ENCODE measurements at places on chromosomes 4 and X.

- no peaks in the 10 kb centered on the region for H3K36me3 ChIP-seq
- H3K27ac ChIP-seq = no peak overlapping the region
- no peaks in the 10 kb centered on the region for H3K4me1 ChIP-seq
- DNase-seq = no peak
- H3K4me3 ChIP-seq = no peak overlapping the region
Measured at GRCh38 chrX:63363788-63364187, 12.7 kb upstream of the SPIN4 start.

DNA sequence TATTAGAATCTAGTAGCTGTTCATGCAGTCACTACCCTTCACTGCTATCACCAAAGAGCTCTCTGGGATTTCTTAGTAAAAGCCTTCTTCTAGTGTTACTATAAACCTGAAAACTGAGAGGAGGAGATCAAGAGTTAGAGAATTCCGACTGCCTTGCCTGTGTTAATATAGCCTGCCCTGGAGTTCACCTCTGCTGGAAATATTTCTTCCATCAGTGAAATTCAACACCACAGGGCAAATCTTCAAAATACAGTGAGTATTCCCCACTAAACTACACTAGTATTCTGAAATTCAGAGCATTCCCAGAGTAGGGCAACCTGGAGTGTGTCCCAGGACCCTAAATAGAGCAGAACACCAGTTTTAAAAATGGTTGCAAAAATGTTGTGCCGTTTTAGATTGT lies 301.1 kb downstream of the ARHGAP24 start:
- H3K4me1 ChIP-seq = peaks cover 28% of the 10 kb centered on the region
- no peaks in the 10 kb centered on the region for H3K27me3 ChIP-seq
- H3K4me3 ChIP-seq = no peak overlapping the region
- DNase-seq = no peak
- H3K27ac ChIP-seq = no peak overlapping the region

DNA sequence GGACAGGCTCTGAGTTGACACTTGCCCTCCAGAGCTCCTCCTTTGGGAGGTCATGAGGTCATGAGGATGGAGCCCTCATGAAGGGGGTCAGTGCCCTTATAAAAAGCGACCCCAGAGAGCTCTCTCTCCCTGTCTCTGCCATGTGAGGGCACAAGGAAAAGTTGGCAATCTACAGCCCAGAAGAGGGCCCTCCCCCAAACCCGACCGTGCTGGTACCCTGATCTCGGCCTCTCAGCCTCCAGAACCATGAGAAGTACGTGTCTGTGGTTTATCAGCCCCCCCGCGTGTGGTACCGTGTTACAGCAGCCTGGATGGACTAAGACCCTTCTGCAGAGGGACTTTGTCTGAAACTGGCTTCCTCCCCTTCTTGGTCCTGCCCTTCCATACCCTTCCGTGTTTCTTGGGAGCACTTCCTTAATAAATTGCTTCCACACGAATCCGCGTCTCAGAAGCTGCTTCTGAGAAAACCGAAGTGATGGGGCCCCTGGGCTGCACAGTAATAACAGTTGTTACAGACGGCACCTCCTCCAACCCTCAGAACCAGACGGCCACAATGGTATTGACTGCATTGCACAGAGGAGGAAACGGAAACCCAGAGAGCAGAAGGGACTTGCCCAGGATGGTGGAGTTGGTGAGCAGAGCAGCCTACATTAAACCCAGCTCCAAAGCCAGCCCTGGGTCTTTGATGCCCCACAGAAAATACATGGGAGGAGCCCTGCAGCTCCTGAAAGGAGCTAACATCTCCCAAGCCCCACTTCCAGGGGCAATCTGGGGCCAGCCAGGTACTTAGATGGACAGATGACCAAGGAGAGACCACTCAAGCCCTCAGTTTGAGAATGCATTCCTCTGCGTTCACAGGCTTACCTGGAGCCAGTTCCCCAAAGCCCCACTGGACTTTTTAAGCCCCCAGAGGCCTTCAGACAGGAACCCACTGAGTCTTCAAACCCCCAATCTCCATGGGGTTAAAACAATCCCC lies 242.7 kb downstream of the BCOR start:
- DNase-seq = no peak
- H3K27me3 ChIP-seq = no peaks in the 10 kb centered on the region
- no peak overlapping the region for H3K4me3 ChIP-seq
- H3K36me3 ChIP-seq = no peaks in the 10 kb centered on the region

GRCh38 chrX:121457096-121457495 lies 409.7 kb downstream of the GLUD2 start:
- H3K4me3 ChIP-seq = no peak overlapping the region
- no peaks in the 10 kb centered on the region for H3K36me3 ChIP-seq
- H3K27me3 ChIP-seq = no peaks in the 10 kb centered on the region
- no peak overlapping the region for H3K27ac ChIP-seq
- H3K4me1 ChIP-seq = no peaks in the 10 kb centered on the region

GRCh38 chr4:175051974-175052373 lies 133.8 kb downstream of the ADAM29 start:
- no peaks in the 10 kb centered on the region for H3K4me1 ChIP-seq
- H3K27ac ChIP-seq = no peak overlapping the region
- H3K4me3 ChIP-seq = no peak overlapping the region
- no peaks in the 10 kb centered on the region for H3K27me3 ChIP-seq
- no peaks in the 10 kb centered on the region for H3K36me3 ChIP-seq

DNA sequence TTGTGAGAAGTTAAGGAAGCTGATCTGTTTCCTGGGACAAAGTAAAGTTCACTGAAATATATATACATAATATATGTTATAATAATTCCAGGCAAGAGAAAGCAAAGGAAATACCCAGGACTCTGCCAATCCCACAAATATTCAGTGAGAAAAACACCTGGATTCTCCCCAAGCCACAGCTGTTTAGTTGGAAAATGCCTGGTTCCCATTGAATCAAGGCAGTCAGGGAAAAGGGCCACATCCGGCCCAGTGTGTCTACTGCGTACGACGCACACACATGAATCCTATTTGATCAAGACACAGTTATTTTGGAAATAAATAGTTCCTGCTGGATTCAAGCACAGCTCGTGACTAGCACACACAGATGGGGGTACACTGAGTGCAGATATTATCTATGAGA lies 6.3 kb upstream of the DCHS2 start:
- H3K27me3 ChIP-seq = no peaks in the 10 kb centered on the region
- no peaks in the 10 kb centered on the region for H3K4me1 ChIP-seq
- no peak for DNase-seq
- no peak overlapping the region for H3K4me3 ChIP-seq
- H3K36me3 ChIP-seq = no peaks in the 10 kb centered on the region

DNA sequence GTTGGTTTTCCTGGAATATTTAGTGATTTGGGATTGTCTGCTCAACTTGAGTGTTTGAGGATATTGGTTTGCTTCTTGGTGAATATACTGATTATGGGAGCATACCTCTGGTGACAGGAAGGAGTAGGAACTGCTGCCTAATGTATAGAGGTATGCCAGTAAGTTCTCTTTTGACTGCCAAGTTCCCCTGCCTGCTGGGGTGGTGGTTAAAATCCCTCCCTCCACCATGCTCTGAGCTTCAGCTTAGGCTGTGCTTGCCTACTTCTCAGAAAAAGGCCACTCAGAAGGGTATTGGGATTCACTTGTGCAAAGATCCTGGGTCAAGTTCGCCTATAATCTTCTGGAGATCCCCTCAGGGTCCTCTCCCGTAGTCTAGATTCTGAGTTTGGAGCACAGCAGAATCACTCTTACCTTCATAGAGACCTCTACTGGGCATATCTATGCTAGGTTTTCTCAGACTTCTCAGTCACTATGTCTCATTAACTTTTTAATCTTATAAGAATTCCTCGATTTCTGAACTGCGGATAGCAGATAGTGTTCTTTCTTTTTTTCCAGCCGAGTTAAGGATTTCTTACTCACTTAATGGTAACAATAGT lies 44.7 kb upstream of the DCK start:
- H3K4me3 ChIP-seq = no peak overlapping the region
- no peaks in the 10 kb centered on the region for H3K4me1 ChIP-seq
- DNase-seq = no peak
- no peak overlapping the region for H3K27ac ChIP-seq
- no peaks in the 10 kb centered on the region for H3K36me3 ChIP-seq

GRCh38 chr4:4625488-4625887 lies 83.6 kb upstream of the STX18 start:
- no peaks in the 10 kb centered on the region for H3K4me1 ChIP-seq
- H3K4me3 ChIP-seq = no peak overlapping the region
- no peak for DNase-seq
- H3K27ac ChIP-seq = no peak overlapping the region
- no peaks in the 10 kb centered on the region for H3K36me3 ChIP-seq

DNA sequence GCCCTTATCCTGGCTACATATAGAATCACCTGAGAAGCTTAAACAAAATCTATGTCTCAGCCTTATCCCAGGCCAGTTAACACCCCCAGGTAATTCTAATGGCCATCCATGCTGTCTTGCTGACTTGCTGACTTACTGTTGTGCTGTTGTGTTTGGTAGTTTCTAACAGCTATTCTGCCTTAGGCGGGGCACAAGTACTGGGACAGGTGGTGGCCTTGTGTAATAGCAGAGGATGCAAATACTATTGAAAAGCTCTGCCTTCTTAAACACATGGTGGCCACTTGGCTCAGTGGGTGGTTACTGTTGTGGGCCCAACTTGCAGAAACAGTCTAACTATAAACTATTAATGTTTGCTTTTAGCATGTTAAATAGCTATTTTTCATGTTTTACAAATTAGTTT lies 56.2 kb downstream of the CDS1 start:
- H3K27me3 ChIP-seq = no peaks in the 10 kb centered on the region
- no peaks in the 10 kb centered on the region for H3K4me1 ChIP-seq
- H3K36me3 ChIP-seq = no peaks in the 10 kb centered on the region
- no peak overlapping the region for H3K4me3 ChIP-seq
- no peak overlapping the region for H3K27ac ChIP-seq

DNA sequence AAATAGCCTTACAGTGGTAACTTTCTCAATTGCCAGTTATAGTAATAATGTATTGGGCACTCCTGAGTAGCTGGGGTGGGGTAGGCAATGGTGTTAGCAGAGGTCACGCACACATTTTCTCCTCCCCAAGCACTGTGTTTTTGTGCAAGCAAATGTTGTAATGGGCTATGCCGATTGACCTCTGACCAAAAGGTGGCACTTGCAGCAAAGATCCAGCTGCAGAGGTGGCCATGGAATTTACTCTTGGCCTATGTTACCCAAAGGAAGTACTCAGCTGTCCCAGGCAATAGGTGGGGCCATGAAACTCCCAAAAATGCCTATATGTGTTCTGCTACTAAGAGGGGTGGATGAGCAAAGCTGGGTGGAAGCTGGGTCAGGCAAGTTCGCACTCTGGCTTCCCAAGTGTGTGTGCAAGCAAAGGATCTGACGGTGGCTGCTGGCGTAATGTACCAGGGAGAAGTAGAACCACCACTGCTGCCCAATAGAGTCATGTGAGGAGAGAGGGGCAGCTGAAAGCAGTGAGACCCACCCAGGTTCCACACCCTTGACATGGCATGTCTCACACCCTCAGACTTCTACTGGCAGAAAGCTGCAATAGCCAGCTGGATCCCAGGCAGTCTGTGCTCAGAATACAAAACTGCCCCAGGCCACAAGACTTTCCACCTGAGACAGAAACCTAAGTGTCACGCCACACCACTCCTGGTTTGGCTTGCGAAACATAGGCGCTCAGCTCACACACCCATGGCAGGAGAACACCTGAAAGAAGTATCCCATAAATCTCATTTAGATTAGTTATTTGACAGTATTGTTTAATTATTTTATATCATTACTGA lies 353.3 kb upstream of the EMCN start:
- peaks cover 12% of the 10 kb centered on the region for H3K4me1 ChIP-seq
- H3K27me3 ChIP-seq = no peaks in the 10 kb centered on the region
- peak overlapping the region; percentile 34 for H3K27ac ChIP-seq
- H3K4me3 ChIP-seq = no peak overlapping the region
- DNase-seq = no peak
- H3K36me3 ChIP-seq = no peaks in the 10 kb centered on the region

DNA sequence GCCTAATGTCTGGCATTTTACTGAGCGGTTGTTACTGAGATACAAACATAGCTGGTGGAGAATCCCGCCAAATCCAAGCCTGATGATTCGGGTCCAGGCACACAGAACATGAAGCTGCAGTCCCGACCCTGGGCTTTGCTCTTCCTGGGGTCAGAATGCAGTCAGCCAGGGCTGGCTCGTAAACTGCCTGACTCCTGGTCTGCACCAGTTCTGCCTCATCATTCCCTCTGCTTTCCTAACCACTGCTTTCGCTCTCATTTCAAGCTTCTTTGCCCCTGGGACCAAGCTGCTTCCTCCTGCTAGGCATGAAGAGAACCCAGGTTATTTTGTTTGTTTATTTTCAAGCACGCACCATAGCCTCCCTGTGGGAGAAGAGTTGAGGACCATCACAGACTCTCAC lies 39.3 kb downstream of the GATB start:
- no peak overlapping the region for H3K27ac ChIP-seq
- no peak overlapping the region for H3K4me3 ChIP-seq
- no peaks in the 10 kb centered on the region for H3K36me3 ChIP-seq
- no peak for DNase-seq
- H3K4me1 ChIP-seq = peaks cover 26% of the 10 kb centered on the region
- H3K27me3 ChIP-seq = no peaks in the 10 kb centered on the region

GRCh38 chr4:6806924-6807626 lies 24.5 kb downstream of the KIAA0232 start:
- H3K27me3 ChIP-seq = no peaks in the 10 kb centered on the region
- no peaks in the 10 kb centered on the region for H3K36me3 ChIP-seq
- DNase-seq = no peak
- H3K4me1 ChIP-seq = peaks cover 6% of the 10 kb centered on the region
- H3K27ac ChIP-seq = peak overlapping the region; percentile 6
- H3K4me3 ChIP-seq = no peak overlapping the region

- H3K4me3 ChIP-seq = no peak overlapping the region
- no peaks in the 10 kb centered on the region for H3K27me3 ChIP-seq
- no peak overlapping the region for H3K27ac ChIP-seq
Measured at GRCh38 chr4:2288051-2288541, 26.2 kb upstream of the MXD4 start.

- H3K27me3 ChIP-seq = no peaks in the 10 kb centered on the region
- no peak for DNase-seq
Measured at GRCh38 chr4:111807576-111807975, 337.7 kb upstream of the FAM241A start.

DNA sequence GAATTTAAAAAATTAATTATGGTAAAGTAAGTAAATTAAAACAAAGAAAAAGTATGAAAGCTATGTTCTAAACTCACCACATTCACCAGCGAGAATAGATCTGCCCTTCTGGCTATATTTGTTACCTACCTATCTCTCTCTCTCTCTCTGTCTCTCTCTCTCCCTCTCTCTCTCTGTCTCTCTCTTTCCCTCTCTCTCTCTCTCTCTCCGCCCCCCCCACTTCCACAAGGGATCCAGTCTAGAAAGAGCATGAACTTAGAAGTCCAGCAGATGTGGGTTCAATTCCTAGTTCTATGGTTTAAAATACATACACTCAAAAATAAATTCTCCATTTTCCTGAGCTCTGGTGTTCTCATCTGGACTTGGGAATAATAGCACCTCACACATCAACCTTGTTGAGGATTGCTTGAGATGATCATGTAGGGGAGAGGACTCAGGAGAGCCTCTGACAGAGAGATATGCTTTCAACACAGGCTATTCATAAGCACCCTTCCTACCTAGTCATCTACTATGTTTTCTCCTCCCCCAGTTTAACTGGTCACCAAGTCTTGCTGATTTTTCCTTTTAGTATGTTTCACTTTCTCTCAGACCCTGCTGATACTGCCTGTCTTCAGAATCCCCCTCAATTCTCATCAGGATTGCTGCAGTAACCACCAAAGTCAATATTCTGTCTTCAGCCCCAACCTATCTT lies 64.7 kb downstream of the SLC7A11 start:
- no peaks in the 10 kb centered on the region for H3K27me3 ChIP-seq
- no peaks in the 10 kb centered on the region for H3K36me3 ChIP-seq
- no peak overlapping the region for H3K4me3 ChIP-seq
- H3K4me1 ChIP-seq = peaks cover 16% of the 10 kb centered on the region
- no peak overlapping the region for H3K27ac ChIP-seq
- DNase-seq = no peak

GRCh38 chr4:7837597-7838135 lies 102.0 kb downstream of the AFAP1 start:
- H3K27me3 ChIP-seq = no peaks in the 10 kb centered on the region
- no peaks in the 10 kb centered on the region for H3K4me1 ChIP-seq
- H3K27ac ChIP-seq = no peak overlapping the region
- DNase-seq = no peak
- H3K4me3 ChIP-seq = no peak overlapping the region
